ENCODE measurements at places on chromosomes 7 and 10.

DNA sequence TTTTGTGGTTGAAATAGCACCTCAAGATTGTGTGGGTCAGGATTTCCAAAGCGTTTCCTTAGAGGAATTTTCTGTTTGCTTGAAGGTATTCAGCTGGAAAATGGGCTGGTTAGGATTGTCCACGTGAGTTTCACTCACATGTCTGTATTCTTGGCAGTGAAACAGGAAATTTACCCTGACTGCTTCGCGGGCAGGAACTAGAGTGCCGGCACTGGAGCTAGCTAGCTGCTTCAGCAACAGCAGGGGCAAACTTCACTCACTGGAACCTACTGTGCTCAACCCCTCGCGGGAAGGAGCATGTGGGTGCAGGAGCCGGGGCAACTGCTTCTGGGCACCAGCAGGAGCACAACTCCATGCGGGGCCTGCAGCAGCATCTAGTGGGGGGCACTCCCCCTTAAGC lies 38.0 kb upstream of the RTKN2 start:
- no peak for DNase-seq

- DNase-seq, result no peak
Measured at GRCh38 chr10:117298219-117298618, 57.3 kb downstream of the SLC18A2 start.

DNA sequence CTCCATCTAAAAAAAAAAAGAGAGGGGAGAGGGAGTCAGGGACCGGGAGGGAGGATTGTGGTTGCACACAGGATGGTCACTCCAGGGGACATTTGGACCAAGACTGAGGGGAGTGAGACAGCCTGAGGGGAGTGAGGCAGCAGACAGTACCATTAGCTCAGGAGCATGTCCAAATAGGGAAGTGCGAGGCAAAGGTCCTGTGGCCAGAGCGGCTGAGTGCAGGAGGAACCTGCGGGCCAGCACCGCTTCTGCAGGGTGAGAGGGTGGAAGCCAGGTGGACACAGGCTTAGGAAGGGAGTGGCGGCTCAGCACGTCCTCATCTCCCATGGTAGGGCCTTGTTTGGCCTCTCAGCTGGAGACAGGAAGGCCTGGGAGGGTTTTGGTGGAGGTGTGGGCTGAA lies 48.9 kb upstream of the PFKFB3 start:
- no peak for DNase-seq

GRCh38 chr7:48289656-48290055 lies 118.4 kb downstream of the ABCA13 start:
- DNase-seq, result no peak

- no peak for DNase-seq
Measured at GRCh38 chr7:143013473-143013872, 13.5 kb downstream of the OR9A2 start.

DNA sequence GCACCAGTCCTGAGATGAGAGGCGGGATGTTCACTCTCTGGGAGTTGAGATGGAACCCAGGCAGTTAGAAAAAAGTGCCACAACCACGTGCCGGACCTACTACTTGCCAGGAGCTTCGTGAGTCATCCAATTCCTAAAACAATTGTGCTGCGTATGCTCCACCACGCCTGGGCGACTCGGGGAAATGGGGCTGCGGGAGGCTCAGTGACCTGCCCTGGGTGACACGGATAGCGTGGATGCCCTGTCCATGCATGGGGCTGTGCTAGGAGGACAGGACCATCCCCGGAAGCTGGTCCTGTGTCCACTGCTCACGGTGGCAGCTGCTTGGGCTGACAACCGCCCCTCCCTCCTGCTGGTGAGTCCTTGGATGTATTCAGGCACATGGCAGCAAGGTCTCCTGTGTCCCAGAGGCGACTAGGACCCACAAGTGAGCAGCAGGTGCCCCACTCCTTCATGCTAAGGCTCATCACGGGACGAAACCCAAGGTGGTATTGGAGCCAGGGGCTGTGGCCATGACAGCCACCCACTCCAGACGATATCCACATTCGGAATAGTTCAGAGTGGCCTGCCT lies 90.4 kb downstream of the BMS1 start:
- no peak for DNase-seq

GRCh38 chr7:6092953-6093354 lies 61.8 kb downstream of the ANKRD61 start:
- no peak for DNase-seq

GRCh38 chr10:130105724-130106123 lies 4.9 kb downstream of the C10orf143 start:
- no peak for DNase-seq

- no peak for DNase-seq
Measured at GRCh38 chr7:33356336-33356735, 227.0 kb downstream of the BBS9 start.

DNA sequence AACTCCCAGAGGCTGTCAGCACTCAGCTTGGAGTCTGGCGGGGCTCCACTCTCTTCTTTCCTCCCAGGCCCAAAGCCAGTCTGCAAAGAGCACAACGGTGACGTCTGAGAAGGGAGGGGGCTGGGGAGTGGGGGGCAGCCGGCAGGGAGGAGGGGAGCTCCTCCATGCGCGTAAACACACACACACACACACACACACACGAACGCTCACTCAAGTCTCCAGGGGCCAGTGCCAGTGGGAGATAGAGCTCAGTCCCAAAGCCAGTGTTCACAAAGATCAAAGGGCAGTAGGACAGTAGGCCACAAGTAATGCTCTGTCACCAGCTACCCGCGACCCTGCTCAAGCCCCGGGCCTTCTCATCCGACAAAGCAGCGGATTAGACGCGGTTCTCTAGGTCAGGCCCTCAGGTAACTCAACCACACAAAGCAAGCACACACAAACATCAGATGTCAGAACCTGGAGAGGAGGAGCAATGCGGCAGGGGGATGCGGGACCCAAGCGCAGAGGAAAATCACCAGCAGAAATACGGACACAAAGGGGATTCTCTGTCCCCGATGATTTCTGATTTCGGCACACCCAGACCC lies 19.9 kb downstream of the TCAF1 start:
- DNase-seq, result no peak

- no peak for DNase-seq
Measured at GRCh38 chr7:95246831-95247370, 77.4 kb downstream of the PON1 start.

- DNase-seq, result no peak
Measured at GRCh38 chr7:52609511-52609910, 425.9 kb upstream of the POM121L12 start.

DNA sequence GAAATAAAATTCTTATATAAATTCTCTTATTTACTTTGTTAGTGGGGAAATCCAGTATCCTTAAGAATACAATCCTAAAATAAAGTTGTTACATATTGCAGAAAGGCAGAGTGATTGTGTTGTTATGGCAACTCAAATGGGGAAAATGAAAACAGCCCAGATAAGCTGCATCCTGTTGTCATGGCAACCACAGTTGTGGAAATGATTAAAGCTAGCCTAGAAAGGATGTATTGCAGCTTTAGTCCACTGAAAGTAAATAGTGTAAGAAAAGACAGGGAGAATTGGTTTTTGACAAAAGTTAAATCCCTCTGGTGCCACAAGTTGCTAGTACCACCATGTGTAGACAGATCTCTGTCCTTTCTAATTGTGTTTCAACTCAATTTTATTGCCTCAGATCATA lies 43.2 kb downstream of the BTRC start:
- DNase-seq, result no peak

DNA sequence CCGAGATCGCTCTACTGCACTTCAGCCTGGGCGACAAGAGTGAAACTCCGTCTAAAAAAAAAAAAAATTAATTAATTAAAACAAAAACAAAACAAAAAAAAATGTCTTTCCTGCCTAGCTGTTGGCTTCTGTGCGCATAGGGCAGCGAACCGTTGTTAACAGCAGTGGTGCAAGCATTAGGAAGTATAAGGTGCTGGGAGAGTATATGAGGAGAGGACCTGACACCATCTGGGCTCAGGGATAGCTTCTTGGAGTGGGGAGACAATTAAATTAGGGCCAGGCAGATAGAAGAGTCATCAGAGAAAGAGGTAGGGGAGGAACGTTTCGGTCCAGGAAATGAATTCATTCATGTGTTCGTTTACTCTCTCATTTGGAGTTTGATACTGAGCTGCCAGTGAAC lies 46.2 kb upstream of the EZH2 start:
- DNase-seq, result no peak

GRCh38 chr7:128398016-128398840 lies 11.6 kb downstream of the IMPDH1 start:
- DNase-seq, result no peak

GRCh38 chr7:24923172-24923865 lies 56.7 kb downstream of the OSBPL3 start:
- DNase-seq, result no peak

GRCh38 chr7:100152937-100153666 lies 4.4 kb downstream of the LAMTOR4 start:
- no peak for DNase-seq

DNA sequence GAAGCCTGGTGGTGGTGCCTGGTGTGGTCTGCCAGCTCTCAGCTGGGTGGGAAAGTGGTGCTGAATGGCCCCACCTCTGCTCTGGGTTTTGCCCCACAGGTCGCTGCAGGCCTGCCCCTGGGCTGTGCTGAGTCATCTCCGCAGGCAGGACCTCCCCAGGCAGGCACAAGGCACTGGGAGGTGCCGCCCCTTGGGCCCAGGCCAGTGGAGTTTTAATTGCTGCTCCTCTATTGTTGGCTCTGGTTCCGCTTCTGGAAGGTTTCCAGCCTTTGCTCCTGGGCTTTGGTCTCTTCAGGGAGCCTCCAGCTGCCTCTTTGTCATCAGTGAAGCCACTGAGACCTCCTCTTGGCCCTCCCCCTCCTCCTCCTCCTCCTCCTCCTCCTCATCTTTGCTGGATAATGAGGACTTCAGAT lies 180.3 kb upstream of the GRB10 start:
- DNase-seq, result no peak

DNA sequence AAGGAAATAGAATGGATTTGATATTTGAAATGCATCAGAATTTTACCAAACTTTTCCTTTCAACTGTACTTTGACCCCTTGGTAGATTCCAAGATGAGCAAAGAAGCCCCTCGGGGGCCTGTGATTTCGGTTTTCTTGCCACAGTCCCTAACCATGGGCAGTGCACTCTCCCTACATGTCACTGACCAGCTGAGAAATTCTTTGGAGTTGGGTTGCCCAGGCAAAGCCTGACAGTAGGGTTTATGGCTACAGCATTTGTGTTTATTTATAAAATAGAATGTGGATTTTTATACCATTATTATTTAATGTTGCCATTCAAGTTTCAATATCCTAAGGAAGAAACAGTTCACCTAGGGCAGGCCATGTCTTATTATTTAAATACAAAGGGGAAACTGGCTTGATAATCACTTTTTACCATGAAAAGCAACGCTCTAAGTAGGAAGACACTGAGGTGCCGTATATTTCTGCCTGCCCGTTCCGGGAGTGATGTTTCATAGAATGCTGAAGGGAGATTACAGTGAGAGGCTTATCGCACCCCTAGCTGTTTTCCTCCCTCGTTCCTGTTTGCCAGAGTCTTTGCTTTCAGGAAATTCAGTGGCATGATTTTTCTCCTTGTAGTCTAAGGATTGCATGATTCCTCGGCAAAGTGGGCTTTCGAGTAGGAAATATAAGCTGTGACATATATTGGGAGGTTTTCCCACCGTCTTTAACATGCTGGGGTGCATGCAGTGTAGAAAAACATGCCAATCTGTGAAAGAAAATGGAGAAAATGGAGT lies 35.8 kb downstream of the WIPF3 start:
- DNase-seq, result no peak

DNA sequence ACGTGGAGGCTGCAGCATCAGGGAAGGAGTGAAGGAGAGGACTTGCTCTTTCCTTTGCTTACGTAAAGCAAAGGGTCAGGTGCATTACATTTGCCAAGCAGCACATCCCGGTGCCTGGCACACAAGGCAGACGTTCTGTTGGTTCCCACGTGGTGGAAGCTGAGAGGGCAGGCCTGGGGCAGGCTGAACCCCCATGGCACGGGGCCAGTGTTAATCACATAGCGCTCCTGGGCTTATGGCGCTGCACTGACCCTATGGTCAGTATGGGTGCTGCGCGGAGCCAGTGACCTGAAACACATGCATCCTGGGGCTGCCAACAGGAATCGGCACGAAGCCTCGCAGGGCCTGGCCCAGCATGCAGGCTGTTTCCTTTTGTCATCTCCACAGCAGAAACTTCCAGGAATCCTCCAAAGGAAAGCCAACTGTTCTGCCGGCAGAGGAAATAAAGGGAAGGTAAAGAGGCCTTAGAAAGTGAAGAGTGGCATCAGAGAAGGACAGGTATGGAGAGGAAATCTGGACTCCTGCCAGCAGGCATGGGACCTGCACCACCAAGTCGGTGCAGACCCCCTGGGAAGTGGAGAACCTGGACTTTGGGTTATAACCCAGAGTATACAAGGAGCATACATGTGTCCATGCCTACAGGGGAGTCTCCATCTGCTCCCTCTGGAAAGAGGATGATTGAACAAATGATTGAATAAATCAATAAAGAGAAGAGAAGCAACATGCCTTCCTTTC lies 560.2 kb downstream of the TCERG1L start:
- peak; percentile 45 for DNase-seq

DNA sequence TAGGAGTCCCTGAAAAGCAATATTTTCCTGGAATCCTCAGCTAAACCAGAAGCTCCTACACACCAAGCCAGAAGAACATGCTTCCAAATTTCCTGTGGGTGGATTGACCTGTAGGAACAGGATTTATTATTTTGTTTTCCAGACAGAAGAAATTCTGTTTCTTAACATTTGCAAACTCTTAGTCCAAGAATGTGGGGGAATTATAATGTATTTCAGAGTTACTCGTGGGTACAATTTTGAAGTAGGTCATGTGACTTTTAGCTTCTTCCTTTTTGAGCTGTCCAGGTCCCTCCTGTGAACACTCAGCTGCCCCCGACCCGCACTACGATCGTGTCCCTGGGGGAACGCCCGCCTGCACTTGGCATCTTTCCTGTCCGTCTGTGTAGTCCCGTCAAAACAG lies 27.7 kb upstream of the VIPR2 start:
- no peak for DNase-seq

GRCh38 chr10:25631471-25631870 lies 302.6 kb upstream of the MYO3A start:
- no peak for DNase-seq

DNA sequence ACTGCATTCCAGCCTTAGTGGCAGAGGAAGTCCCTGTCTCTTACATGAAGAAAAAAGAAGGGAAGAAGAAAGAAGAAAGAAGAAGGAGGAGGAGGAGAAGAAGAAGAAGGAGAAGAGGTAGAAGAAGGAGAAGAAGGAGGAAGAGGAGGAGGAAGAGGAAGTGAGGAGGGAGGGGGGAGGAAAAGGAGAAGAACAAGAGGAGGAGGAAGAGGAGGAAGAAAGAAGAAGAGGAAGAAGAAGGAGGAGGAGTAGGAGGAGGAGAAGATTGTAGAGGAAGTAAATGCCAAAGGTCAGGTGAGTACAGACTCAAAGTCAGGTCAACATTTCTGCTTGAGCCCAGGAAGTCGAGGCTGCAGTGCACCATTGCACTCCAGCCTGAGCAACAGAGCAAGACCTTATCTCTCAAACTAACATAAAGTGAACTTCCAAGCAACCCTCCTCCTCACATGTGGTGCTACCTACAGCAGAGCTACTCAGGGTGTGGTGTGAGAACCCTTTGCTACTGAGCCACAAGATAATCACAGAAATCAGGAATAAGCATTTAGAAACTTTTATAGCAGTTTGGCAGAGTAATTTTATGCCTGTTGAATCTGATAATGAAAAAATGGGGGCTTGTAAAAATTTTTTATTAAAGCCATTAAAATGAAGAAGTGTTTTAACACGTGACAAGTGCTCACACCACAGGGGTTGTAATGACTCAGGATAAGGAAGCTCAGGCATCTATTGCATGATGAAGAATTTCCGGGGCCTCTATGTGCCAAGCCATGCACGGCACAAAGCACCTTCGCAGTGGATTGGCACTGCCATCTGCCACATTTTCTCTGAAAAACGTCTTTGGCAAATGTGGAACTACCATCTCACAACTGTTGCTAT lies 224.9 kb upstream of the AUTS2 start:
- DNase-seq, result no peak

GRCh38 chr7:10646194-10646593 lies 327.5 kb upstream of the PHF14 start:
- no peak for DNase-seq
